Activated CD8-positive, alpha-beta T cell treated with anti-CD3 and anti-CD28 coated beads for 36 hours (primary cell): ENCODE measurements at places on chromosomes 1 and 21.

GRCh38 chr21:17370263-17370662 lies 142.6 kb upstream of the CXADR start:
- DNase-seq, result no peak

DNA sequence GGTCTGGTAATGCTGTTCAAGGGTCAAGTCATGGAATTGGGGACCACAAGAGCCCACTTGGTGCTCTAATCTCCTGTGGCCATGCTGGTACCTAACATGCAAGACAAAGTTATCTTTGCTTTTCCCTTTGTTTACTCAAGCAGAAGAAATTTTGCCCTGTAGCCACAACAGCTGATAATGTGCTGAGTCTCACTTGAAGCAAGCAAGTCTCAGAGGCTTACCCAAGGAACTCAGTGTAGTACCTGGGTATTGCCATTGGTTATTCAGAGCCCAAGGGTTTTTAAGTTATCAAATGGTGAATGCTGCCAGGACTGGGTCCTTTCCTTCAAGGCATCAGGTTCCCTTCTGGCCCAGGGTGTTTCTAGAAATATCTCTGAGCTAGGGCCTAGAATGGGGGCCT lies 198.9 kb upstream of the RNPC3 start:
- DNase-seq, result no peak

DNA sequence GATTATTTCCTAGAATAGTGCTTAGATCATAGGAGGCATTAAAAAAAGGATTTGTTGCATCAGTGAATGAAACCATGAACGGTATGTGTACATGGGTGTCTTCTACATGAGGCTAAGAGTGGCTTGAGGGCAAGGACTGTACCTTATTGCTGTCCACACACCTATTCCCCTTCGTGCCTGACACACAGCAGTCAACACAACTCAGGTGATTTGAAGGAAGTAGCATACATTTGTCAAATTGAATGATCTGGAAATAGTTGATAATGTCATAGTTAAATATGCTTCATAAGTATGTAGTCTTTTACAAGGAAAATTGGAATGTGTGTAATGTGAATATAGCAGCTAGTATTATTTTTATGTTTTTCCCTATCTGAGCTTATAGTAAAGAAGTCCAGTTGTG lies 189.0 kb upstream of the DAB1 start:
- no peak for DNase-seq

DNA sequence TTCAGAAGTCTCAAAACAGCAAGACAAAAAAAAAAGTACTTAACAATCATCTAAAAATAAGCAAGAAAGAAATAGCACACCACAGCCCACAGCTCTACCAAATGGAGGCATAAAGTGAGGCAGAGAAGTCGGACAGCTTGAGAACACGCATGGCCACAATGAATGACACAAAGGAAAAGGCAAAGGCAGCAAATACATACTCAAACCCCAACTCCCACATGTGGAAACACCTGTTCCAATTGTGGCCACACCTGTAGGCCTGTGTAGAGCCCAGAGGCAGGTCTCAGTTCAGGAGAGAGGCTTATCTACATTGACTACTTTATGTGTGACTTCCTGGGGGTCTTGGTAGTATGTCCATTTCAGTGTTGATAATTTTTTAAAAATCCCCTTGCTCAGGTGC lies 543.5 kb downstream of the LMO4 start:
- DNase-seq, result no peak

- DNase-seq, result no peak
Observed at GRCh38 chr1:248790456-248790855, 34.9 kb upstream of the LYPD8 start.

DNA sequence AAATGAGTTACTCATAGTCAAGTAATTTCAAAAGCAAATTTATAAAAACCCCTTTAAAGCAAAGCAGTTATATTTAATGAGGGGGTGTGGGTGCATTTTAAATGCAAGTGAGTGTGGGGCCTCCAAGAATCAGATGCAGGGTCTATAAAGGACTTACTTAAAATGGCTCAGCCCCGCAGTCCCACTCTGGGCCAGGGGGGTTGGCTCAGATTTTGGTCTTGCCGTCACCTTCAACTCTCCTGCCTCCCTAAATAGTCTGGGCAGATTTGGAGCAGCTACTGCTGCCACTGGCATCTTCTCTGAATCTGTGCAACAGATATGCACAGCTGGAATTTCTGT lies 16.2 kb downstream of the AMPD2 start:
- DNase-seq, result no peak

DNA sequence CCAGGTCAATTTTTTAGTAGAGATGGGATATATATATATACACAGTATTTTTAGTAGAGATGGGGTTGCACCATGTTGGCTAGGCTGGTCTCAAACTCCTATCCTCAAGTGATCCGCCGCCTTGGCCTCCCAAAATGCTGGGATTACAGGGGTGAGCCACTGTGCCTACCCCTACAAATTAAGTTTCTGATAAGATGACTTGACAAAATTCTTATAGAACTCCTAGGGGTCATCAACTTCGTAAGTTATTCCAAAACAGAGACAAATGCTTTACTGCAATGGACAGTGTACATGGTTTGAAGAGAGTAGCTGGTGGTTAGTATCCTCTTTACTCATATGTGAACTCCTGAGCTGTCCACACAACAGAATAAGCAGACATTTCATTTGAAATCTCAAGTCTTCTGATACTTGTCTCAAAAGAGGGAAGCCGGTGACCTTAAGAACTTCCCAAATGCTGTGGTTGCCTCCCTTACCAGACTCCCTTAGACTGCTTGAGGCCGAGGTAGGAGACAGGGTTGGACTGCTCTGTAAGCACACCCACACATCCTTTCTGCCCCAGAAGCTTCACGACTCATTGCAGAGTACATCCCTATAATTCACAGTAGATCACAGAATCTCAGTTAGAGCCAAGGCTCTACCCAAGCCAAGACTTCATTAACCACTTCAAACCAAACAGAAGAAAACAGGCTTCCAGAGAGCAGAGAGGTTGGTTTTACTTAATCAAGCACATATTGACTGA lies 244.1 kb upstream of the IRF2BP2 start:
- DNase-seq, result no peak

- no peak for DNase-seq
Observed at GRCh38 chr1:101995984-101996745, 561 bp downstream of the OLFM3 start.

DNA sequence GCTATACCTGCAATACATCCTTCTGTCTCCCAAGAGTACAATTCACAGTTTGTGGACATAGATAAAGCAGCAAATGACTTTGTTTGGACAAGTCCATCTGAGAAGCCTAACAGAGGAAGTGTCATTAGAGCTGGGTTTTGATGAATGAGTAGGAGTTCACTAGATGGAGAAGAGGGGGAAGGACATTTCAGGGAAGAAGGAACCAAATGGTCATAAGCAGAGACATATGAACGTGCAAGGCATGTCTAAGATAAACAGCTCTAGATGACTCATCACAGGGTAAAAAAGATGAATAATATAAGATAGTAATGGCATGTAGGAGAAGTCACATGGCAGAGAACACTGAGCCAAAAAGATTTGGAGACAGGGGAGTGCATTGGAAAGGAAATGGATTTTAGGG lies 54.5 kb downstream of the HMGB4 start:
- DNase-seq, result no peak

DNA sequence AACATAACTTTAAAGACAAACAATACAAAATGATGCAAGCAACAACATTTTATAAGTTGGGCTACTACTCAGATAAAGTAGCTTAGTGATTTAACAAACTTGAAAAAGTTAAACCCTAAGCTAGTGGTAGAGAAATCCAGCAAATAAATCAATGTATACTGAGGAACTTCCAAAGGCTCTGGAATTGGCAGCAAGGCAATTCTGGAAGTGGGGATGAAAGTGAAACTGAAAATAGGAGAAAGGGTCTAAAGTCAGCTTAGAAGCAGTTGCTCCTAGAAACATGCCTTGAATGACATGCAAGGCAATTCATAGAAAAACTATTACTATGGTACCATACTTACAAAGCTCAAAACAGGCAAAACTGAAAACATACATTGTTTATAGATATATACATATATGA lies 90.0 kb upstream of the CAMK1G start:
- DNase-seq, result no peak

DNA sequence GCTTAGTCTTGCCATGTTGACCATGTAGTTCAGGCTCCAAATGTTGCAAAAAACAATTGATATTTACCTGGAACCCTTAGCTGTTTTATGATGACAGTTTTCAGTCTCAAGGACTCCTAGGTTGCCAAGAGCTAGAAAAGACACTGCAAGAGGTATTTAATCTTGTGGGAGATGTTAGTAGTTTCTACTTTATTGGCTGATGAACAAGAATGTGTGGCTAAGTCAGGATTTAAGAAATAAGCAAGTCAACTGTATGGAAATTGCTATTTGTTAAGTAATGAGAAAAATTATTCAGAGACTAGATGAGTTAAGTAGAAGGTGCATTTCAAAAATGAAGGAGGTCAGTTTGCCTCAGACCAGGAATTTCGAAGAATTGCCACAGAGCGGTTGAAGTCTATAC lies 639.7 kb upstream of the USP24 start:
- DNase-seq, result no peak

DNA sequence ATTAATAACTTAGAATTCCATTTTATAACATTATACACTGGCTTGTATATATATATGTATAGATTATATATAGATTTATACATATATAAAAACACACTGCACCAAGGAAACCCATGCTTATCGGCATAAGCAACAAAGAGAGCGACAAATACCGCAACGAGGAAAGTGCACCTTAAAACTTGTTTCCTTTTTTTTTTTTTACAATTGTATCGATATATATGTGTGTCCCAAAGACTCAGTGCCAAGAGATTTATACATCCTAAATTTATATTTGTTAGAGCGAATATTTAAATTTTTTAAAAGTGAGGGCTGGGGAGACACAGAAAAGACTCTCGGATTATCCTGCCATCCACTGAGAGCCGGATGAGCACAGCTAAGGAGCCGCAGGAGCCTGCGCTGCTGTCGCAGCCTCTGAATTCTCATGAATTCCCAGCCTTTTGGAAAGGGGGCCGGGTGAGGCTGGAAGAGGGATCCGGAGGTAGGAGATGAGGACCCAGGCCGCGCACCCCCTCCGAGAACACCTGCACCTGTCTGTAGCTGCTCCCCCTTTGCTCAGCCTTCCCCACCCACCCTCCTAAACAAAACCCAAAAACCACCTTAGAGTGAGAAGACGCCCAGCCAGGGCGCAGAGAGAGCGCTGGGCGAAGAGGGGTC lies 5.2 kb downstream of the DMRTA2 start:
- DNase-seq, result no peak

GRCh38 chr1:243270097-243270864 lies 14.4 kb downstream of the SDCCAG8 start:
- DNase-seq, result no peak

DNA sequence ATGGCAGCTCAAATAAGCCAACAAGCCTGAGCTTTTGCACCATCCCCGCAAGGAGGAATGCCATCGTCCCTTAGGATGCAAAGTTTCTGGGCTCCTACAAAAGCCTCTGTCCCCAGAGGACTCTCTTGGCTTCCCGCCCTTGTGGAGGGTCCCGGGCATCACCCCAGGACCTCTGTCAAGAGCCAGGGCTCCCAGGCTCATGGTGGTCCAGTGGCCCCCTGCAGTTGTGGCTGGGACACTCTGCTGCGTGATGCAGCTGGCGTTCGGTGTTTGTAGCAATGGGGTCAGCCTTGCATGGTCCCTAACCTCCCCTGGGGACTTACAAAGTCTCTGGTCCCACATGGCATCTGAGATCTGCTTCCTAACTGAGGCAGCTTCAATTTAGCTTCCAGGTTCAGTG lies 104.7 kb downstream of the RIPK4 start:
- no peak for DNase-seq

DNA sequence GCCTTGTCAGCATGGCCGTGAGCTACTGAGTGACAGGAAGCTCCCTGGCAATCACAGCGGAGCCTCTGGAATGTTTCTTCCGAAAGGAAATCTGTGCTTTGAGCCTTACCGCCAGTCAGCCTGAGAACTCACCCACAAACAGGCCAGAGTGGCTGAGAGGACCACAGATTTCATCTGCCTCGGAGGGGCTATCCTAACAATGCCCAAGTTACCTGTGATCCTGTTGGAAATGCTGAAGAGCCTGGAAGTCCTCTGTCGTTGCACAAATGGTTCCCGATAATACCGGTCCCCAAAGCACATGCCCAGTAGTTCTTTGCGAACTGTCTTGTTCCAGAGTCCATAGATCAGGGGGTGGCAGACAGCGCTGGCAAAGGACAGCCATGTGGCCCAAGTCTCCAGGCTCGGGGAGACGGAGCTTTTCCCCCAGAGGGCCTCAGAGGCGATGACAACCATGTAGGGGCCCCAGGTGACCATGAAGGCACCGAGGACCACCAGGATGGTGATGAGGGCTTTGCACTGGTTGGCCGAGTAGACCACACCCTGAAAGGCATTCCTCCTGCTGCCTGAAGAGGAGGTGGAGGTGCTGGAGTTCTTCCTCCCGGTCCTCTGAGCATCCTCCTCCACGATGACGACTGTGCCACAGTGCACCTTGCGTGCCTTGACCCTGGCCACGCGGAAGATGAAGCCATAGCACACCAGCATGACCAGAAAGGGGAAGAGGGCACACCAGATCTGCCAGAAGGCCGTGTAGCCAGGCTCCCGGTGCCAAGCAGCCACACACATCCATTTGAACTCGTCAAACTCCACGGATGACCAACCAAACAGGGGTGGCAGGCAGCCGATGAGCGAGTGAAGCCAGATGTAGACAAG lies 40.2 kb downstream of the GPR161 start:
- DNase-seq, result no peak

- no peak for DNase-seq
Observed at GRCh38 chr1:92094595-92094994, 14.4 kb downstream of the BTBD8 start.

- peak; percentile 23 for DNase-seq
Observed at GRCh38 chr1:161069241-161069640, 450 bp downstream of the ARHGAP30 start.

DNA sequence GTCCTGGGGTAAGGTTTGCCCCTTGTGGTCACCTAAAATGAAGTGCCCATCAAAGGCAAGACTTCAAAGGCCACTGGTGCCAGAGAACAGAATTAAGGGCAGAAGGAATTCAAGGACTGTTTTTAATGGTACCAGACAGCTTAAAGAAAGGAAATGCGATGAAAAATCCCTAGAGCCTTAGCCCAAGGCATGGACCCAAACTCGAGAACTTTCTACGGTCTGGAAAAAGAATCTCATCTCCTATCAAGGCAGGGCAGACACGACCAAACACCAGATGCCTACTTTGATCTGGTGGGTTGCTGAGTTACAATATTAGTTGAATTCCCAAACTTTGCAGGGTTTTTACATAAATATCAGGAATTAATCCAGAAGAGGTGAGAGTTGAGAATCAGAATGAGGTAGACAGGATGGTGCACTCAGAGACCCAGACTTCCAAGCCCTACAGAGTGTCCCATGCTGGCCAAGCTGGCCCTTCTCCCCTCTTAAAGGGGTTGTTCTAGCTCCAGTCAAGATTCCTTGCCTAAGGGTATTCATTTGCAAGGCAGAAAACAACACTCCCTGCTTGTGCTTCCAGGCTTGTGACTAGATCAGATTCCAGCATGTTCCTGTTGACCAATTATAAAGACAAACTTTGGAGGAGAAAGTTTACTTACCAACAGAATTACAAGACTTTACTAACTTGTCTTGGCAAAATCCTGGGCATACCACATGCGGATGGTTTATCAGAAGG lies 48.0 kb downstream of the EDN2 start:
- no peak for DNase-seq
